ENCODE measurements at places on chromosomes 4 and X.
A peak's percentile ranks its signal among the peaks of the same experiment; 100 is the strongest.

DNA sequence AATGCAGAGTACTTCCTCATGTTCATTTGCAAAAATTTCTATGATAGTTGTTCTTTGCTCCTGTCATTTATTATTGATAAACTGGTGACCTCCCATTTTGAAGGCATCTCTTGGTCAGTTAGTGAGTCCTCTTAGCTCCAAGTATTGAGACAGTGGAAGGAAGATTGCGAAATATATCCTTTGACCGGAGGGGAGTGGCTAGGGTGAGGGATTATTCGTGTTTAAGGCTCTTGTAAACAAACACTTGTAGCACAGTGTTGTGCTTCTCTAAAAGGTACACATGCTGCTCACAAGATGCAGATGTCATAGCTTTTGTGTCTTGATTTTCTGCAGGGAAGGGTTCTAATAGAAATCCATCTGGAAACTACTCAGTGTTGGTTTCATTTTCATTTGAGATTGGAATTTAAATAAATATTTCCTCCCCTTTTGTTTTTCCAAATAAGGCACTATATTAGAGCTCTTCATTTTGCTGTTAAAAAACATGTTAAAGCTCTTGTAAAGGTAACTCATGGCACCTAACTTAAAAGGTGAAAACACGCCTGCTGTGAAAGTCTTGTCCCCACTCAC lies 21.8 kb downstream of the TXLNG start:
- DNase-seq: peak; percentile 22

DNA sequence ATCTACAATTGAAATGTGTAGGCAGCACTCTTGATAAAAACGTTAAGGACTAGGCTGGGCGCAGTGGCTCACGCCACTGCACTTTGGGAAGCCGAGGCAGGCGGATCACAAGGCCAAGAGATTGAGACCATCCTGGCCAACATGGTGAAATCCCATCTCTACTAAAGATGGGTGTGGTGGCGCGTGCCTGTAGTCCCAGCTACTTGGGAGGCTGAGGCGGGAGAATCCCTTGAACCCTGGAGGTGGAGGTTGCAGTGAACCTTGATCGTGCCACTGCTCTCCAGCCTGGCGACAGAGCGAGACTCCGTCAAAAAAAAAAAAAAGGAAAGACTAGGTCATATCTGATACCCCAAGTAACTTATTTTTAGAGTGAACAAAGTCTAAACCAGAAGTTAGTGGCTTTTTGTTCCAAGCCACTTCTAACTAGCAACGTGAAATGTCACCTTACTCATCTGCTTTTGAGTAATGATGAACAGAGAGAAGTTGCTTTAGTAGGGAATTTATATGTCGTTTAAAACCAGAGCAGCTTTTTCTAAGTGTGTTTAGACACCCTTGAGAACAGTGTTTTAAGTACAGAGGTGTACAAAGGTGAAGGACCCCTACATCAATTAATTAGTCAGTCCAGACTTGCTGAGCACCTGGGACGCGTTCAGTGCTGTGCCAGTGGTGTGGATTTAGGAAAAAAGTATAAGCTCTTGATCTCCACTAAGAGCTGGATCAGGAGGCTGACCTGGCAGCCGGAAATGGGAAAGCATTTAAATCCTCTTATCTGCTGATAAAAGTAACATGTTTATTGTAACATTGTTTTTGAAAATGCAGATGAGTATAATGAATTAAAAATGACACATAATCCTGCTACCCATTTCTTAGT lies 23.5 kb downstream of the SPRY1 start:
- no peak for DNase-seq

DNA sequence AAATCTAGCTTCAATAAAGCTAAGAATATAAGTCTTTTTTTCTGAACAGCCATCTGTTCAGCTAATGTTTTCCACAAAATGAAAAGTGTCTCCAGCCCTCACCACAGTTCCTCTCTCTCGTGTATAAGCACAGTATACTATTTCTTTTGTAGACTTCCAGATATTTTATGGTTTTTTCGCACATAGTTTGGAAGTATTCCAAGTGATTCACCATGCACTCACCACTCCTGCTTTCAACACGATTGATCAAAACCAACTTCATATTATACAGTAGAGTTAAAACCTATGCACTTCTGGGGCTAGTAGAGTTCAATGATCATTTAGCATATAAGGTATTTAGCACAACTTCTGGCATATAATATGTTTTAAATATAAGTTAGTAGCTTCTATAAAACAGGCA lies 105.8 kb upstream of the DCAF12L1 start:
- DNase-seq: no peak

DNA sequence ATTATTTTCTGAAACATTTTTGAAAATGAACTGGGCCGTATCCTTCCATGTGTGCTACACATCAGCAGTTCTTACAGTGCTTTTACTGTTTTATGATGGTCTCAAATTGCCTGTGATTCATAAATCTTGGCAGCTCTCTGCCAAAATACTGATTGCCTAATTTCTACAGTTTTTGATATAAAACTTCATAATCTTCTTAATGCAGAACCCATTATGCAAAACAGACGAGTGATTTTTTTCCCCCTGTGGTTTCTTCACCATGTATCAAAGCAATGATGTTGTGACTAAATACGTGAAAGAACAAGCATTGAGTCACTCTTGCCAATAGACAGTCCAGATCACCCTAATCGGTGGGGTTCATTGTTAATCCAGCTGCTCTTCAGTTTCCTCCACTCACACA lies 156.4 kb upstream of the WDR1 start:
- no peak for DNase-seq

DNA sequence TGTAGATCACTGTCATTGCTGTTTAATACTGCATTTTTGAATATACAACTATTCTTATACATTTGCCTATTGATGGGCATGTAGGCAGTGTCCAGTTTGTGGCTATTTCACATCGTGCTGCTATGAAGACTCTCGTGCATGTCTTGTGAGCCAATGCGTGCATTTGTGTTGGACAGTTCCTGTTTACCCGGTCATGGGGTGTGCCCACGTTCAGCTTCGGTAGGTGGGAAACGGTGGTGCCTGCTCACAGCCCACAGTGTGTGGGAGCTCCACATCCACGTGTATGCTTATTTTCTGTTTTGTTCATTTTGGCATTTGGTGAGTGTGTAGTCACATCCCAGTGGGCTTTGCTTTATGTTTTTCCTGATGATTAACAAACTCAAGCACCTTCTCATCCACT lies 19.7 kb upstream of the RNF212 start:
- no peak for DNase-seq

DNA sequence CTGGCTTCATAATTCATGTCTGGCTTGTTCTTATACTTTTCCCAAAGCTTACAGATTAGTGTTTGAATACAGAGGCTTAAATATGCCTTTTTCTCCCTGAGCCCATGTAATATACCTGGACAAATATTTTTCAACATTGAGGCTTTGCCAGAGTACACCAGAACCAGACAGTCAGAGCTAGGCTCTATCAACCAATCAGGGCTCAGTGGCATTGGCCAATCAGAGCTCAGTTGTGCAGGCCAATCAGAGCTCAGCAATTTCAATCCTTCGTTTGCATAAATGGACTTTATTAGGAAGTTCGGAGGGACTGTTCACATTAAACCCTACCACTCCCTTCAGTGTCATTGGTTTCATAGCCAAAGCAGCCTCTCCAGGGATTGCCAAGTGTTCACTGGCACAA lies 51.2 kb upstream of the TMSB15B start:
- DNase-seq: no peak

GRCh38 chrX:31112226-31112999 lies 40.6 kb upstream of the FTHL17 start:
- DNase-seq: peak; percentile 57

DNA sequence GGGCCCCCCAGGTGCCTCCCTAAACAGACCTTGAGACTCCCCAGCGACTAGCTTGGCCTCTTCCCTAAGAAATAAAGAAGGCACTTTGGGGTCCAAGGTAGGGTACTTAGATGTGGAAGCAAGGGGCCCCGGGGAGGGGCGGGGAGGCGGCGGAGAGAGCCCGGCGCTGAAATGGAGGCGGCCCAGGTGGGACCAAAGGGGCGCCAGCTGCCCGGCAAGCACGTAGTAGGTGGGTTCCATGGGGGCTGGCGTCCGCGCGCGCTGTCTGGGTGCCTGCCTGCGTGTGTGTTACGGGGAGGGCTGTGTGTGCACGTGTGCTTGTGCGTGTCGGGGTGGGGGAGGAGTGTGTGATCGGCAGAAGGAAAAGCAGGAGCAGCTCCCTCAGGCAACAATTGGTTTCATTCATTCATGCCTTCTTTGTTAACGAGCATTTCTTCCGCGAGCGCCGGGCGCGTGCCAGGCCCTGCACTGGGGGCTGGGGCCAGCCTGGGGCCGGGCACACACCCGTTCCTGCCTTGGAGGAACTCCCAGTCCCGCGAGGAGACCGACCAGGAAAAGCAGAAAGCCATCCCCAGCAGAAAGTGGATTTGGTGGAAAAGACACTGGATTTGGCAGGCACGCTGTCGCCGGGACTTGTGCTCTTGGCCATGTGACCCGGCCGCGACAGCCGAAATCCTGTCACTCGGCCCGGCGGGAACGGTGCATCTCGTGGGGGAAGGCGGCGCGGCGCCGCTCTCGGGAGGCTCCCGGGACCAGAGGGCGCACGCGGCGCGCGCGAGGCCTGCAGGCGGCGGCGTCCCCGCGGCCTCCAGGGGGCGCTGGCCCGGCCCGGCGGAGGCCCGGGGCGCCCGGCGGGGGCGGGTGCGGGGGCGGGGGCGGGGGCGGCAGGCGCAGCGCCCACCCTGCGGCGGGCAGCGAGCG lies 3.3 kb upstream of the DUSP9 start:
- DNase-seq: peak; percentile 62

DNA sequence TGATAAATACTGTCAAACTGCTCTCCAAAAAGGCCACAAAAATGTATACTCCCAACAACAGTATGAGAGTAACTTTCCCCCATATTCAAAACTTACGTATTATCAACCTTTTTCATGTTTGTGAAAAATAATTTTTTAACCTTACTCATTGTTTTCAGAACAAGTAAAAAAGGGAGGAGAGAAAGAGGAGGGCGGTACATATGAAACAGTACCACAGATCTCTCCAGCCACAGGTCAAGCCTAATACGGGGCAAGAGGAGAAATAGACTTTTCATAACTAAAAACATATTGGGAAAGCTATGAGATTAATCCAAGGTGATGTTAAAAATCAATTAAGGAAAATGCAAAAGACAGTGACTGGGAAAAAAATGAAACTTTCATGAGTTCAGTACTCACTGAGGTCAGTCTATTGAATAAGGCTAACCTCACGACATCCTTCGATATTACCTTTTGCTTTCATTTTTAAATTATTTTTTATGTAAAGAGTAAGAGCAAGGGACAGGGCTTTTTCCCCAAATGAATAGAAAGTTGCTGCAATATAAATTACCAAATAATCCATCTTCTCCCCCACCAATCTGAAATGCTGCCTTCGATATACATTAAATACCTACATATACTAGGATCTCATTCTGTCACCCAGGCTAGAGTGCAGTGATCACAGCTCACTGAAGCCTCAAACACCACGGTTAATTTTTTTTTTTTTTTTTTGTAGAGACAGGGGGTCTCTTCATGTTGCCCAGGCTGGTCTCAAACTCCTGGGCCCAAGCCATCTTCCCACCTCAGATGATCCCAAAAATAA lies 25.3 kb downstream of the FBXW7 start:
- DNase-seq: no peak

GRCh38 chr4:21887481-21887880 lies 61.1 kb downstream of the KCNIP4 start:
- no peak for DNase-seq

GRCh38 chr4:78409612-78410202 lies 141.9 kb upstream of the ANXA3 start:
- DNase-seq: no peak

- no peak for DNase-seq
Measured at GRCh38 chr4:174422893-174423256, 99.4 kb downstream of the HPGD start.

GRCh38 chr4:91621446-91621845 lies 682.3 kb upstream of the GRID2 start:
- DNase-seq: no peak

DNA sequence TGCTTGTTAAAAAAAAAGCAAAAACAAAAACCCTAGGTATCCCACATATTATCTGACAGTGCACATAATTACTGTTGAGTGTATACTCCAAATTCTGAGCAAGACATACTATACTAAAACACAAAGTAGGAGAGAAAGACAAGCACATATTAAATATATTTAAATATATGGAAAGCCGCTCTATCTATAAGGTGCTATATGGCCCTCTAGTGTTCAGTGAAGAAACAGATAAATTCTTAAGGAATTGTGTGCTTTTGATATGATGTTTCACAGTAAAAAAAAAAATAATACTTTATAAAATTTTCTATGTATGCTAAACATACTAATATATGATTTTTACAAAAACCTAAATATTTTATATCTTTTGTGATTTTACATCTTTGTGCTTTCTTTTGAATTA lies 137.8 kb downstream of the FBXW7 start:
- no peak for DNase-seq

DNA sequence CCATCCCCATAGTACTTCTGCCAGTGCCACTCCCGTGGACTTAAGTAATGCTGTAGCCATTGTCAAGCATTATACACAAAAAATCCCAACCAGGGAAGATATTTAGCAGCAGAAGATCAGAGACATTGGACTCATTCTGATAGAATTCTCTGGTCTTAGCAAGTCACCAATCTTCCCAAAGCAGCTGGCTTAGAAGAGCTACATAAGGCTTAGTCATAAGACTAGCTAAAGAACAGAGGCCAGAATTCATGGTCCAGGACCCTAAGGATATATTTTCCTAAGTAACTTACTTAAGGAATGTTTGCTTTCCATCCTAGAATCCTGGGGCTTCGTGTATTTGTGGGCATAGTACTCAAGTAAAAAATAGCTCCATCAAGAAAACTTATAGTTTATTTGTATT lies 100.3 kb upstream of the SLIT2 start:
- no peak for DNase-seq

GRCh38 chr4:76536373-76536689 lies 101.3 kb downstream of the SHROOM3 start:
- no peak for DNase-seq

GRCh38 chr4:40264995-40265909 lies 68.4 kb downstream of the RHOH start:
- DNase-seq: peak; percentile 80

- no peak for DNase-seq
Measured at GRCh38 chr4:38287101-38287851, 327.1 kb downstream of the PTTG2 start.

DNA sequence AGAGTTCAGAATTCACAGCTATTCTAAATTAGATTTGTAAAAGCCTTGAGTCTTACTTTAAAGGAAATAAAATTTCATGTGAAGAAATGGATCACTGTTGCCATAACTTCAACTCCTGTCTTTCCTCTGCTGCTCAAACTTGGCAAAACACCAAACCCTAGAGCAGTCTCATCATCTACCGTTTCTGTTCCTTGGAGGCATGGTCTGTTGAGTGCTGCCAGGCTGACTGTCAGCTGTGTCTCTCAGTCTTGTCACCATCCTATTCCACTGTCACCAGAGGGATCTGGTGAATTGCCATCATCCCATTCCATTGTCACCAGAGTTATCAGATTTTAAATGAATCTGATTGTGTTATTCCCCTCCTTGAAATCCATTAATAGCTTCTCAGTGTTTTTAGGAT lies 55.6 kb downstream of the STIM2 start:
- DNase-seq: no peak
